ENCODE measurements at places on chromosomes 3 and 15.

DNA sequence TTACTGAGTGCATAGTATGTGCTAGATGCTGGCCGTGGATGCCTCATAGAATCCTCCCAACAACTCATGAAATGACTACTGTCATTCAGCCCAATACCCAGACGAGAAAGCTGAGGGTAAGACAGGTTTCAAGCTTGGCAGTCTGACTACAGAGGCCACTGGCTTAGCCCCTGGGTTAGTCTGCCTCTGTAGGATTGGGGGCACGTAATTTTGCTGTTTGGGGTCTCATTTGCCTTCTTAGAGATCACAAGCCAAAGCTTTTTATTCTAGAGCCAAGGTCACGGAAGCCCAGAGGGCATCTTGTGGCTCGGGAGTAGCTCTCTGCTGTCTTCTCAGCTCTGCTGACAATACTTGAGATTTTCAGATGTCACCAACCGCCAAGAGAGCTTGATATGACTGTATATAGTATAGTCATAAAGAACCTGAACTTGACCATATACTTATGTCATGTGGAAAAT lies 1.0 kb upstream of the CCR5 start:
- DNase-seq = peak; percentile 28

DNA sequence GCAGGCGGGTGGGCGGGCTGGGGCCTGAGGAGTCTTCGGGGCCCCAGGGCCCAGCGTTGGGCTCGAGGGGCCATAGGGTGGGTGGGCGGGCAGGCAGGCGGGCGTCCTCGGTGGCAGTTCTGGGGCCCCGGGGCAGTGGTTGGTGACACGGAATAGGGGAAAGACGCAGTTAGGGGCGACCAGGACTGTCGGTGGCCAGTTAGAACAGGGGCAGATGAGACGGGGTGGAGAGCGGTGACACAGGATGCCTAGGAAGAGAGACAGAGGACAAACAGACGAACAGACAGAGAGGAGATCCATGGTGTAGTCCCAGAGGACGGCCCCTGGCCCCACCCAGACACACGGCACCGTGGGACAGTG lies 36.5 kb downstream of the GRIP2 start:
- DNase-seq = no peak

- DNase-seq = no peak
Measured at GRCh38 chr3:136805795-136806194, 13.1 kb upstream of the SLC35G2 start.

GRCh38 chr15:60471314-60471713 lies 7.6 kb downstream of the ICE2 start:
- DNase-seq = no peak

DNA sequence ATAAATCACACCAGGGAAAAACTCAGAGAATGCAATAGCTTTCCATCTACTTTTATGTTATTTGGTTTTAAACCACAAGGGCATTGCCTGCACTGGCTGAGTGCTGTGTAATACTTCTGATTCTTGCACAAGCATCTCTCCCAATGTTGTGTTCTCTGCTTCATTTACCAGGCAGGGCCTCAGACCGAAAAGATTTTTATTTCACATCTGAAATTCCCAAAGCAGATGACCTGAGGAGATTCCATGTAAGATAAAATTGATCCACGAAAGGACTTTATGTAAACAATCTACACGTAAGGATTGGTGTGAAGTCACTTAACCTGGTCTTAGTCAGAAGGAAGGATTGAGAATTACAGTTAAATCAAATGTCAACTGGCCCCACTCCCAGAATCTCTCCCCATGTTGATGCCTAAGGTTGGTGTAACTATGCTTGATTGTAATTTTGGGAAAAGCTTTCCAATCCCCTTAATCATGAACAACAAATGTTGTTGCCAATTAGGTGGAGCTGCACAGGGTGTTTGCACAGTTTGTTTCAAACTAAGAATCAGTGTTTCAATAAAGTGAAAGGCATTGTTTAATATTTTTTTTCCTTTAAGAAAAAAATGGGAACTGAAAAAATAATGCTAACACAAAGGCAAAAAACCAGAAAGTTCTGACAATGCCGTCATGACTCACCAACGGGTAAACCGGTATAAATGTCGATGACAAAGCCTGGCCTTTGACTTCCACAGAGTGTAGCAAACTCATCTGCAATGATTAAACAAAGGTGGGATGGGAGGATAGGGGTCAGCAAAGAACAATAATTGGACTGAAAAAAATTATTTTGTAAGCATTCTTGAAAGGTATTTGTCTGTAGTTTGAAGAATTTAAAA lies 128.6 kb downstream of the DUT start:
- no peak for DNase-seq

GRCh38 chr3:41198526-41198925 lies 779 bp upstream of the CTNNB1 start:
- DNase-seq = no peak

- no peak for DNase-seq
Measured at GRCh38 chr15:48963524-48964113, at the start of gene SHC4. SHC4 (minus strand) TSS chr15:48963919; CDS start chr15:48963015, 904 bp downstream.

Measured in stimulated activated CD4-positive, alpha-beta T cell treated with anti-CD3 and anti-CD28 coated beads, Interleukin-12 subunit alpha, Interleukin-12 subunit beta, amount 100 ng/mL, for 48 hours (primary cell).